ENCODE measurements at places on chromosomes 12 and 14. TPM values are rescaled to one million over a fixed set of nuclear protein-coding genes. Genes with fewer than 3 reads are reported as not detected.

Gene RAD9B
- total RNA-seq = 20.2 TPM

Gene CFAP251
- total RNA-seq = 12.3 TPM

DNA sequence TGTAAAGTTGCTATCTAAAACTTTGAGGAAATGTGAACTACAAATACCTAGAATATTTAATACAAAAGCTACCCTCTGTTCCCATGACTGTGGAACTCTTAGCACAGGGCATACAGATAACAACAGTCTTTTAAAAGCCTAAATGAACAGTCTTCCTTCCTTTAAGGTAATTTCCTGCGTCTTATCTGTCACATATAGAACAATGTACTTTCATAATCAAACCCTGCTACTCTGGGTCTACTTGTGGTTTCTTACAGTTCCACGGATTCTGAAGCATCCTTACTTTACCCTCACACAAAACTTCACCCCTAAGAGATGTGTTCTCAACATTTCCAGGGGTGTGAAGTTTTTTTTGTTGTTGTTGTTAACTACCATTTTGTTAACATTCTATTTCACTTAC lies 5.1 kb downstream of the PKP2 start:
- no peak for DNase-seq

DNA sequence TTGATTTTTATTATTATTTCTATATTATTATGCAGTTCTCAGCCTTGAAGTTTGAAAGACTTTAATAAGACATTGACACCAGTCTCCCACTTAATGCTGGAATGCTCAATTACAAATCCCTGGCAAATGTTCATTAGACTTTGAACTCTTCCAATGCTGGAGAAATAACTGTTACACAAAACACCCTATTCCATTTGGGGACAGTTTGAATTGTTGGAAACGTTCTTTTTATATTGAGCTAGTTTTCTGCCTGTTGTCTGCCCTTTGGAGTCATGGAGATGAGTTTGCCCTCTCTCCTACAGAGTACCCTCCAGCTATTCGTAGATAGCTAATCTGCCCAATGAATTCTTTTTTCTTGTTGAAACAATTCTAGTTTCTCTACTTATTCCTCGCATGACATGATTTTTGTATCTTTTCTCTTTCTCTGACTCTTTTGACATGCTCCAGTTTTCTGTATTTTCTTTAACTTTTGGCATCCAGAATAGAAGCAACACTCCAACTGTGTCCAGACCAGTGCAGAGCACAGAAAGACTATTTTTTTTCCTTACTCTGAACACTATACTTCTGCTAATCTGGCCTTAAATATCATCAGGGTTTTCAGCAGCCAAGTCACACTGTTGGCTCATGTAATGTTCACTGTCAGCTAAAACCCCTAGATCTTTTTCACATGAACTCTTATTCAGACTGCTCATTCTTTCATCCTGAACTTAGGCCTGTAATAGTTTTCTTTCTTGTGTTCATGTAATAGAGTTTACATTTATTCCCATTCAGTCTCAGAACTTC lies 379.3 kb downstream of the RAD51B start:
- DNase-seq = no peak

DNA sequence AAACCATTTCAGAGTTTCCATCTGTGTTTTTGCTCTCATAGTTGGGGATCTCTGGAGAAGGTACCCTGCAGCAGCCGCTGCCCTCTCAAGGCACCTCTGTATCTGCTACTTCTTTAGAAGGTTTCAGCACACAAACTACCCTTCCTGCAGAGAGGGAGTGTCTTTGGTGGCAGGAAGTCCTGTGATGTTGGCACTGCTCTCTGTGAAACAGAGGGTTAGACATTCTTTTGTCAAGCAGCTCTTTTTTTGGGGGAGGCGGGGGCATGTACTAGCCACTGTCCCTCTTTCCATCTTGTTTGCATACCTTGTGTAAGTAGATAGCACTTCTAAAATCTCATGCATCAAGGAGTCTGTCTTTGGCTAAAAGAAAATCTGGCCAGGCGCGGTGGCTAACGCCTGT lies 352.6 kb downstream of the BMP4 start:
- no peak for DNase-seq

DNA sequence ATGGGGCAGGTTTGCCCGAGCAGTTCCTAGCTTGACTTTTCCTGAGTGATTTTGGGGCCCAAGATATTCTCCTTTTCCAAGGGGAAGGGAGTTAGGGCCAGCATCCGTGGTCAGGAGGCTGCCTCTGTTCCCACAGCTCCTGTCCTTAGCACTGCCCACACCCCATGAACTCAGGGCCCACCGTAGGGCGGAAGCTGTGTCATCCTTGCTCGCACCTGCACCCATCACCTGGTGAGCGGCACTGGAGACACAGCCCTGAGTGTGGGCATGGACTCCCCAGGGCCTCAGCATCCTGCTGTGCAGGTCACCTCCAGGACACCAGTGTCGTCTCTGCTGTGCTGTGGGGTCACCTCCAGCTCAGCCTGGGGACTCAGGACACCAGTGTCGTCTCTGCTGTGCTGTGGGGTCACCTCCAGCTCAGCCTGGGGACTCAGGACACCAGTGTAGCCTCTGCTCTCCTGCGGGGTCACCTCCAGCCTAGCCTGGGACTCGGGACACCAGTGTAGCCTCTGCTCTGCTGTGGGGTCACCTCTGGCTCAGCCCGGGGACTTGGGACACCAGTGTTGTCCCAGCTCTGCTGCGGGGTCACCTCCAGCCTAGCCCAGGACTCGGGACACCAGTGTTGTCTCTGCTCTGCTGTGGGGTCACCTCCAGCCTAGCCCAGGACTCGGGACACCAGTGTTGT lies 322.9 kb downstream of the ADGRD1 start:
- no peak for DNase-seq

GRCh38 chr14:34325493-34325892 lies 136.5 kb downstream of the SPTSSA start:
- no peak for DNase-seq

Gene TMEM116
- total RNA-seq = 19.6 TPM

GRCh38 chr12:129211862-129212630 lies 358.8 kb downstream of the GLT1D1 start:
- DNase-seq = peak; percentile 6

- DNase-seq = no peak
Measured at GRCh38 chr12:101946233-101946611, 68.8 kb downstream of the DRAM1 start.

DNA sequence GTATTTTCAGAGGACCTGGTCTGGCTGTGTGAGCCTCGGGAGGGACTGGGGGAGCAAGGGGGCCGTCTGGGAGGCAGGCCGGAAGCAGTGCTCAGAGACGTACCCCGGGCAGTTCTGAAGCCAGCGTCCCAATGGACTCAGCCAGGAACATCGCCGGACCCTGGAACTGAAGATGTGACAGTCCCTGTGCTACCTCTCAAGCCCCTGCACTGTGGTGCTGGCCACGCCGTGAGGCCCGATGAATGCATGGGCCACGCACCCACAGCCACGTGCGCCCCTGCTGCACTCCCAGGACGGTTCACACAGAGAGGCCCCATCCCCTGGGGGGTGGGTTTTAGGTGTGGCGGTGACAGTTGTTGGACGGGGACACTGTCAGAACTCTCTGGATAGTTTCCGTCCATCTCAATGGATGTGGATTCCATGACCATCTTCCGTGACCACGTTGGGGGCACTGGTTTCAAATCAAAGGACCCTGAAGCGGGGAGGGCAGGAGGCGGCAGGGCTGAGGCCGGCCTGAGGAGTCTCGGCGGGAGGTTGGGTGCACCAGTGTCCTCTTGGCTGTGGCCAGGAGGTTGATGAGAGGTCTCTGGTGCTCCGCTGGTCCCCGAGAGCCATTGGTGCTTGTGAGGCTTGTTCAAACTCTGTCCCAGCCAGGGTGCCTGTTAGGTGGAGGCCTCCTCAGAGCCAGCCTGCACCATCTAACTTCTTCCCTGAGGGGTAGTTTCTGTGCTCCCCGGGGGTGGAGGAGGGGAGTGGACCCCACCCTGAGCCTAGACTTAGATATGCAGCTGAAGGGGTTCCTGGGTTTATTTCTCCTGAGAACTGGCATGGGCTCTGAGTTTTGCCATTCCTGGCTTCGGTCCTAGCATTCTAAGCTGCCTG lies 36.3 kb upstream of the TSPAN9 start:
- no peak for DNase-seq

GRCh38 chr14:68236582-68237458 lies 417.2 kb downstream of the RAD51B start:
- no peak for DNase-seq

Data from Caki2 (cell line).